Tongue (tissue), 3 donors: ENCODE measurements at places on chromosomes 12 and 14. TPM values are rescaled to one million over a fixed set of nuclear protein-coding genes. Genes with fewer than 3 reads are reported as not detected.

CCND2 gene
- total RNA-seq: 268 TPM

MIP gene
- not detected for total RNA-seq

INF2 gene
- 39.3 TPM for total RNA-seq

ENDOU gene
- total RNA-seq: 16.4 TPM

TAS2R19 gene
- total RNA-seq: 17.1 TPM

RAN gene
- 195 TPM for total RNA-seq

KRT73 gene
- not detected for total RNA-seq

RNASE4 gene
- total RNA-seq: 21.0 TPM

VDR gene
- 1.2 TPM for total RNA-seq

TEX52 gene
- not detected for total RNA-seq

B4GALNT3 gene
- 14.0 TPM for total RNA-seq

PTHLH gene
- total RNA-seq: 3.4 TPM

TSPAN8 gene
- 0.51 TPM for total RNA-seq

FITM1 gene
- 132 TPM for total RNA-seq

GLIPR1L1 gene
- total RNA-seq: not detected

SERPINA5 gene
- total RNA-seq: not detected

TAS2R42 gene
- total RNA-seq: not detected

MYF6 gene
- 164 TPM for total RNA-seq

PAX9 gene
- total RNA-seq: 31.5 TPM

CCDC197 gene
- total RNA-seq: not detected

NACA gene
- total RNA-seq: 759 TPM

ETFRF1 gene
- 46.0 TPM for total RNA-seq

SYCP3 gene
- not detected for total RNA-seq

IFNG-AS1 gene
- 3.3 TPM for total RNA-seq

CCDC196 gene
- total RNA-seq: not detected

MARCHF9 gene
- 9.2 TPM for total RNA-seq

LTB4R gene
- 8.8 TPM for total RNA-seq

GZMH gene
- not detected for total RNA-seq

PLXNC1 gene
- 13.4 TPM for total RNA-seq

PRICKLE1 gene
- 34.4 TPM for total RNA-seq

SPTLC2 gene
- total RNA-seq: 37.3 TPM

DNAH10 gene
- total RNA-seq: 0.62 TPM

TMEM132D gene
- 1.1 TPM for total RNA-seq

KRT81 gene
- total RNA-seq: 0.41 TPM

ACTR10 gene
- 79.3 TPM for total RNA-seq
